ENCODE measurements at places on chromosomes 7 and 10.

DNA sequence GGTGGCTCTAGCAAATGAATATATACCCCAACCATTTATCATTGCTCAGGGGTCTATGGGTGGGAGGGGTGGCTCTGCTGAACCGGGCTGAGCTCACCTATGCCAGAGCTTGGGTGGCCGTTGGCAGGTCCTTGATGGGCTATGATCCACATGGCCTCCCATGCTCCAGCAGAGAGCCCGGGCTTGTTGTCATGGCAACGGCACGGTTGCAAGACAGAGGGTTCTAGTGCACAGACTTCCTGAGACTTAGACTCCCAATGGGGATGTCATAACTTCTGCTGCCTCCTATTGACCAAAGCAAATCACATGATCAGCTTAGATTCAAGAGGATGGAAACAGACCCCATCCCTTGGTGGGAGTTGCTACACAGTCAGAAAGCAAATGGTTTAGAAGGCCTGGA is 36.4 kb upstream of the CARD11 start:
- DNase-seq: no peak

GRCh38 chr10:80474941-80475340 is 20.8 kb downstream of the TSPAN14 start:
- DNase-seq: no peak

DNA sequence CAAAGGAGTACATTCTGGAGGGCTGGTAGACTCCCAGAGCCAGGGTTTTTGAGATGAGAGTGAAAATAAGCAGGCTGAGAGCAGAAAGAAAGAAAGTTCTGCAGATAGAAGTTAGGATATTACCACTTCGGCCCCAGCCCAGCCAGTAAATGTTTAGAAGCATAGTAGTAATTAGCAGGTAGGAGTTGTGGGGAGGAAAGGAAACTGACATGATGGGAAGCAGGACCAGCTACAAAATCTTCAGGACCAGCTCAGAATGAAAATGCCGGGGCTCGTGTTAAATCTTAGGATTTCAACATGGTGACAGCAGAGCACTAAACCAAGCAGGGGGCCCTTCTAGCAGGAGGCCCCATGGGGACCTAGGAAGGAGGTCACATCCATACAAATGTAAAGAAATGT is 28.7 kb downstream of the PRSS2 start:
- peak; percentile 33 for DNase-seq

DNA sequence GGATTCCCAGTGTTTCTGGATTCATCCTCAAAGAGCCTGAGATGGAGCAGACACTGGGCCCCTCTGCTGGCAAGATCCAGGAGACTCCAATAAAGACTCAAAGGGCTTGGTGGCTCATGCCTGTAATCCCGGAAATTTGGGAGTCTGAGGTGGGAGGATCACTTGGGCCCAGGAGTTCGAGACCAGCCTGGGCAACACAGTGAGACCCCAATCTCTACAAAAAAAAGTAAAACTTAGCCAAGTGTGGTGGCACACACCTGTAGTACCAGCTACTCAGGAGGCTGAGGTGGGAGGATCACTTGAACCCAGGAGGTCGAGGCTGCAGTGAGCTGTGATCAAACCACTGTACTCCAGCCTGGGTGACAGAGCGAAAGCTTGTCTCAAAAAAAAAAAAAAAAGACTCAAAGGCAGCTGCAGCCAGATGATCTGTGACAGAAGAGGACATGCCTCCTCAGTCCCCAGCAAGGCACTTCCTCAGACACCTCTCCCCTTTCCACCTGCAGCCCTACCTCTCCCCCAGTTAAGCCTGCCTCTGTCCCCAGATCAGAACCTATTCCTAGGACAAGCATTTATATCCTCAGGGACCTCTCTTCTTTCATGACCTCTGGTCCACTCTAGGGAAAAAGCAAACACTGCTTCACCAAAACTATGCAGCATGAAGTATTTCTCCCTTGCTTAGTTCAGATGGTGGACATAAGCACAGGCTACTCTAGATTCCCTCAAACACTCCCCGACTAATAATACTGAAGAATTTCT is 27.9 kb downstream of the PDLIM1 start:
- DNase-seq: peak; percentile 14

GRCh38 chr7:124810605-124811004 is 45.0 kb upstream of the GPR37 start:
- DNase-seq: no peak

- DNase-seq: no peak
These were observed 89.3 kb upstream of the ZNF746 start for GRCh38 chr7:149586646-149587645.

- DNase-seq: no peak
These were observed 19.6 kb upstream of the AKR1C2 start for GRCh38 chr10:5023177-5023805.

GRCh38 chr10:13395540-13395939 is 47.4 kb upstream of the SEPHS1 start:
- DNase-seq: no peak

DNA sequence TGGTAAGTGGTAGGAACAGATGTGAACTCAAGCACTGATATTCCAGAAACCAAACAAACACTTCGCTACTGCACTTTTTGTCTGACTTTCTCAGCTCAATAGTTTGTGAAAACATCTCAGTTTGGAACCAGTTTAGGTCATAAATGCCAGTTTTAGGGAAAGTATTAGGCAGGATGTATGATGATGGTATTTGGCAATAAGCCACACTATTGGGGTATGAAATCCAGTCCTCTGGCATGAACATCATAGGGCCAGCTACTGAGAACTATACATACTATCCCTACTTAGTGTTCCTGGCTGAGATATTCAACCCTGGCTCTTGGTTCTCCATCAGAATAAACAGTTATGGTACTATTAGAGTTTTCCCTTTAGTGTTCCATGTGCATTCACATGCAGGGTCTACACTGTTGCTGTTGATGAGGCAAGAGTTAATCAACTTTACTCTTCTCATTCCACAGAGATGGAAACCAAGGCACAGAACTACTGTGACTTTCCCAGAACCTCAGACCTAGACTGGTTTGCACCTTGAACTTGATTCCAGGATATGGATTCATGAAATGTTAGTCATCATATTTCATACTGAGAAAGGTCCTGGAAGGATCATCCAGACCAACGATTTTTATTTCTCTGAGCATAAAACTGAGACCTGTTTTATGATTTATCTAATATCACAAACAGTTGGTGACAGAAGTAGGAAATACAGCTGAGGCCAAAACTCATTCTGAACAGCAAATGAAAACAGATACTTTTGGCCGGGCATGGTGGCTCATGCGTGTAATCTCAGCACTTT is 20.0 kb upstream of the IFIT2 start:
- DNase-seq: no peak

- peak; percentile 54 for DNase-seq
These were observed 97.0 kb downstream of the TPK1 start for GRCh38 chr7:144738708-144739314.

- no peak for DNase-seq
These were observed 101.4 kb downstream of the ITGB8 start for GRCh38 chr7:20432071-20432470.

DNA sequence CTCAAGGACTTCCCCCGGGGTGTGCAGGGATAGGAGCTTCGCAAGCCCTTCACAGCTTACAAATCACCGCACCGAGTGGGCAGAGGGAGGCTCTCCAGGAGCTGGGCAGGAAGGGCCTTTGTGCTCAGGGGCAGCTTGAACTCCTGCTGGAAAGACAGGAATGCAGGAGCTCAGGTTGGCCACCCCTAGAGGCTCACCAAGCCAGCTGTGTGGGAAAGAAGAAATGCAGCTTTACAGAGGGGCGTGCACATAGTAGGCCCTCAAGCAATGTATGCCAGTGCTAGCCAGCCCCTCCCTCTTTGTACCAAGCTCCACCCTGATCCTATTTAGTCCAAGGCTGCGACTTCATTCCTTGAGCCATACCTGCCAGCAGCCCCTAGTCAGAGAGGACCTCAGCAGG is 26.1 kb downstream of the STRA8 start:
- no peak for DNase-seq

GRCh38 chr10:43214956-43215561 is 51.8 kb downstream of the RASGEF1A start:
- DNase-seq: no peak

GRCh38 chr7:148412691-148413090 is 177.9 kb upstream of the C7orf33 start:
- no peak for DNase-seq

GRCh38 chr10:101014230-101014884 is 14.7 kb downstream of the LZTS2 start:
- DNase-seq: peak; percentile 77

DNA sequence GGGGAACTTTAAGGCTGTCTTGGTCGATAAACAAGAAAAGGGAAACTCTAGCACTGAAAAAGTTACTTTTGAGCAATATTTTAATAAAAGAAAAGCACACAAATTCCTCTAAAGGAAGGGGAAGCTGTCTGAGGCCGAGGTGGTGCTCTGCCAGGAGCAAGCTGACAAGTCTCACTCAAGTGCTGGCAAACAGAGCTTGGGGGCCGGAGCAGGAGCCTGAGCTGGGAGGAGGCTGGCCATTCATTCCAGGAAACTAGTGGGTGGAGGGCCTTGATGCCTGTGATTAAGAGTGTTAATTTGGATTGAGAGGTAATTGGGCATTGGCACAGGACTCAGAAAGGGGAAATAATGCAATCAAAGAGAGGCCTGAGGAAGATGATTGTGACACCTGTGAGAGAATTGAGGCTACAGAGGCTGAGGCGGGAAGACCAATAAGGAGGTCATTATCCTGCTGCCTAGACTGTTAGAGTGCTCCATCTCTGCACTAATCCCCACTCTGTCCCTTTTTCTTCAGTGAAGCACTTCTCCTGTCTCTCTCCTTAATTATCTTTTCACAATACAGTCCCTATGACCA is 154.9 kb upstream of the COL1A2 start:
- no peak for DNase-seq

DNA sequence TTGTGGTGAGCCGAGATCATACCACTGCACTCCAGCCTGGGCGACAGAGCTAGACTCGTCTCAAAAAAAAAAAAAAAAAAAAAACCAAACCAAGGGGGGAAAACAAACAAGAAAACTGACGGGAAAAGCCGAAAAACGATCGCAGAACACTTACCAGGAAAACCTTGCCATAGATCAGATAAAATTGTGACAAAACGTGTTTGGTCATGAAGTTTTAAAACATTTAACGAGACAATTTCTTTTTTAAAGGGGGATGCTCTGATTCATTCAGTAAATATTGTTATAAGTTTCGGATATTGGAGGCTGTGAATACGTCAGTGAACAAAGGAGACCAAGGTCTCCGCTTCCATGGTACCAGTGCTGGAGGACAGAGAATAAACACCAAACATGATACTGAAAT is 77.3 kb downstream of the ARMC3 start:
- no peak for DNase-seq

All from CD4-positive, alpha-beta T cell treated with Interleukin-1 beta for 1 hour (primary cell).